Cortex of kidney (tissue), 1 donor: ENCODE measurements at places on chromosomes 6 and 20.

DNA sequence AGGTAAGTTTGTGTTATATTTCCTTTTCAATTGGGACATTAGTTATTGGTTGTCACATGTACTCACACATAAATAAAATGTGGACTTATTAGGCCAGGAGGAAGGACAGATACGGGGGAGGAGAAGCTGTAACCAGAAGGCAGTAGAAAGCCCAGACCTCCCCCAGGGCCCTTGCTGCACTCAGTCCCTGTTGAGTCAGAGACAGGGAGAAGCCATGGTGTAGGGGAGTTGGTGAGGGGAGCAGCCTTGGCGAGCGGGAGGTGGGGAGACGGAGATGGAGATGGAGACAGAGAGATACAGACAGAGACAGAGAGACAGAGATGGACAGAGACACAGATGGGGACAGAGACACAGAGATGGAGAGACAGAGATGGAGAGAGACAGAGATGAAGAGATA, 263.2 kb downstream of the DLL1 start:
- no peak for DNase-seq

DNA sequence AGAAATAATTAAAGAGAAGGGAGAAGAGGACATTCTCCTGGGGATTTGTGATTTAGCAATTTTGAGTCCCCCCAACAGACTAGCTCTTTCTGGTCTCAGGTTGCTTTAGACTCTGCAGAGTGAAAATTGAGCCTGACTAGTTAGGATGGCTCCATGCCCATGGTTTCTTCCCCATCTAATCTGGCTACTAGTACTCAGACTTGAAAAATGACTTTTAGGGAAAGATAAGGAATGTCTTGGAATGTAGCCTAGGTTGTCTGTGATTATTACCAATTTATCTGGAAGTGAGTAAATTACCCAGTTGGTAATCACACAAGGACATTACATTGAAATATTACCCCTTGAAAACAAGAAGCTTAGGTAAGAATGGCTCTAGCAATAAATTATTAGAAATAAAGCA, 4.2 kb downstream of the BEND6 start:
- no peak for DNase-seq

- DNase-seq, result no peak
These were observed 668.2 kb upstream of the GJE1 start for GRCh38 chr6:141464490-141464889.

- no peak for DNase-seq
These were observed 11.3 kb downstream of the NFATC2 start for GRCh38 chr20:51531141-51531710.

DNA sequence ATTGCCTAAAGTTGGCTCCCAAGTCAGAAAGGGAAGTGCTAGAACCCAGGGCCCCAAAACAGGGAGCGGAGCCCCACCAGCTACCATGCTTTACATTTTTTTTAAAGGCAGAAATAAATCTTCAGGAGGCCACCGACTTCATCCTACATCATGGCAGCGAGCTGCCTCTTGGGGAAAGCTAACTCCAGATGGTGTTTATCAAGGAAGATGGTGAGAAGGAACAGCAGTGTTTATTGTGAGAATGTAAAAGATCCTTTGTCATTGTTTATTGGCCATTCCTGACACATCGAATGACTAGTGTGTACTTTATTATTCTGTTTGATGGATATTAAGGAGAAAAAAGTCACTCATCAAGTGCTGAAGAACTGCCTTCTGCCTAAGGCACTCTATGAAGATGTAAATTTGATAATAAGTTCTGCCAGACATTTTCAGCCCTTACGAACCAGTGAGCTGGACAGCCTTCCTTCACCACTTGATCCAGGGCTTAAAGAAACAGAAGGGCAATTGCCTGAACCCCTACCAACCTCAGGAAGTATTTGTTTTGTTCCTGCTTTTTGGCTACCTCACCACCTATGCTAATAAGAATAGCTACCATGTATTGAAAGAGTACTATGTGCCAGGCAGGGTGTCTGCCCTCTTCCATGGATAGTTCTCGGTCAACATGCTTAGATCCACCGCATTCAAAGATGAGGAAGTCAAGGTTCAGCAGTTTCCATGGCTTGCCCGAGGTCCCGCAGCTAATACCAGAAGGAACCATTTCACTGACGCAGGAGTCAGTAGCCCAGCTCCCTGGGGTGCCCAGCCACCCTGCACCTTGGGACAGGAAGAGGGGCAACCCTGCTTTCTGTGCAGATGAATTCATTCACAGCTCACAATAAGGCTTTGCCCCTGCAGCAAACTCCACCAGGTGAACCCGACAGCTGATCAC, 194.7 kb upstream of the RREB1 start:
- no peak for DNase-seq

- DNase-seq, result no peak
These were observed 179.3 kb downstream of the TBXT start for GRCh38 chr6:165988302-165988756.

DNA sequence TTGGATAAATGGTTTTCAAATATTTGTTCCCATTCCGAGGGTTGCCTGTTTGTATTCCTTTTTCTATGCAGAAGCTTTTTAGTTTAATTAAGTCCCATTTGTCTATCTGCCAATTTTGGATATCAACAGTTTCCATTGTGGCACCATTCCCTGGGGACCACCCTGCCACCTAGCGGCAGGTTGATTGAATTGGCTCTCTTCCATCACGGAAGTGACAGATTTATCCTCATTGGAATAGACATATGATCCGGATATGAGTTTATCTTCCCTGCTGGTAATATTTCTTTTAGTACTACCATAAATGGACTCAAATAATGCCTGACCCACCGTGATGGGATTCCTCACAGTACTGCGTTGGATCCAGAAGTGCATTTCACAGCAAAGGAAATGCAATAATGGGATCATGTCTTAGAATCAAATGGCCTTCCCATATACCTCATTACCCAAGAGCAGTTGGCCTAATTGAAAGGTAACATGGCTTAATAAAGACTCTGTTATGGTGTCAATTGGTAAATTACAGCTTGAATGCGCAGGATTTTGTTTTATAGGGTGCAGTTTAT, 327.0 kb downstream of the BMP2 start:
- no peak for DNase-seq

GRCh38 chr6:2967936-2968335, 3.4 kb downstream of the SERPINB6 start:
- no peak for DNase-seq

DNA sequence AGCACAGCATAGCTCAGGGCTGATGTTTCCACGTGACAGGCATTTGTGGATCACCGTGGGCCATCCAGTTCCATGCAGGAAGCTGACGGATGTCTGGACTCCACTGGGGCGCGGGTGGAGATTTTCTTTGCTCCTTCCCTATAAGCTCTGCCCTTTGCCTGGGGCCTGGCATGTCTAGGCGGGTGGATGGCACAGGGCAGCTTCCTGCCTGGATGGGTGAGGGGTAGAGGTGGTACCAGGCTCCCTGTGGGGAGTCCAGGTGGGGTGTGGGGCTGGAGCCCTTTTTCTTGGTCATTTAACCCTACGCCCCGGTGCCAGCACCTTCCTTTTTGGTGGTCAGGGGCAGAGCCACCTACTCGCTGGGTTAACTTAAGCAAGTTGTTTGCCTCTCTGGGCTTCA, 10.4 kb downstream of the FAM110A start:
- DNase-seq, result no peak

GRCh38 chr6:111096246-111096645, 8.9 kb downstream of the SLC16A10 start:
- DNase-seq, result no peak

DNA sequence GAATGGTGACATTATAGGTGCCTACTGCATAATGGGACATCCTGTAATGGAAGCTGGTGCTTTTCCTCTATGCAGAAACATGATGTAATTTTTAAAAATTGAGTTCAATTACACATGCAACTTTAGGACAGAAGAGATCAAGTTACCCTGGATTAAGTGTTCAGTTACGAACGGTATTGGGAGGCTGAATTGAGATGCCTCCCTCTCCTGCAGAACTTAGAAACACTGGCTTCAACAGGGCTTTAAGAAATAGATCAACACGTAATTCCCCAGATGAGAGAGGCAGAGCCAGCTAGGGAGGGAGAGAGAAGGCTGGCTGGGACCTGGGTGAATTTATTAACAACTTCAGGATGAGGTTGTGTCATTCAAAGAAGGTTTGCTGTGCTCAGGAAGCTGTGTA, 232.8 kb downstream of the CDH26 start:
- DNase-seq, result no peak

DNA sequence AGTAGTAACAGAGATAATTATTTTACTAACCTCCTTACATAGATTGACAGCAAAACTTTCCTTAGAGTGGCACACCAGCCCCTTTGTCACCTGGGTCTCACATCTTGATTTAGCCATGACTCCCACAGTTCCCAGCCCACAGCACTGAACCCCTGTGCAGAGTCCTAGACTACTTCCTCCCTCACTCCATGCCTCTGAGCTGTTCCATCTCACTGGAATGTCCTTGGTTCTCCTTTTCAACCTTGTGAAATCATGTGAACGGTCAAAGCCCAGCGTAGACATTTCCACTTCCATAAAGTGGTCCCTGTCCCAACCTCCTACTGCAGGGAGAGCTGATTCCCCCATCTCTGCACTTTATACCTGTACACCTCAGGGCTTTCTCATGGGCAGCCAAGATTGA, 19.7 kb downstream of the CGA start:
- no peak for DNase-seq

DNA sequence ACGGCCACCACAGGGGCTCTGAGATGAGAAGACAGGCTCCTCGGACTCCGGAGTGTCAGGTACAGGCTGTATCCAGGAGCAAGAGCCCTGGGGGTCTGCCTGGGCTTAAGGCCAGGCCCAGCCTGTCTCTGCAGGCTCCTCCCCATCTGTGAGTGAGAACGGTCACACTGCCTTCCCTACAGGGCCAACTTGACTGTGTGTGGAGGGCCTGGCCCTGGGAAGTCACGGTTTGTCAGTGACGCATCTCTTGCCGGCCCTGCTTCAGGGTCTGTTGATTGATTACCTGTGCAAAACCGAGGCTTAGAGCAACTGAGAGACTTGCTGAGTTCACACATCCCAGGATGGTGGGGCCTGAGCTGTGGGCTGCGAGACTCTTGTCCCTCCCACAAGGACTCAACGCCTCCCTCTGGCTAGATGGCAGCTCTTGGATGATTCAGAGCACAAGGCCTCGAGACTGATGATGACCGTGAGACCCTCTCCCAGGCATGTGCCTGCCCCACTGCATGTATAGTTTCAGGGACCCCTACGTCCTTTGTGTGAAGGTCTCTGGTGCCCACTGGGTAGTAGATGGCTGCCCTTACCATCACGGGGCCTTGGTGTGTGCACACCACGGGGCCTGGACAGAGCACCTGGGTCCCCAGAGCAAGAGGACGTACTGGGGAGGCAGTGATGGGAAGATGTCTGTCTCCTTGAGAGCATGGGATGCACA, 5.9 kb downstream of the RBM38 start:
- DNase-seq, result no peak

DNA sequence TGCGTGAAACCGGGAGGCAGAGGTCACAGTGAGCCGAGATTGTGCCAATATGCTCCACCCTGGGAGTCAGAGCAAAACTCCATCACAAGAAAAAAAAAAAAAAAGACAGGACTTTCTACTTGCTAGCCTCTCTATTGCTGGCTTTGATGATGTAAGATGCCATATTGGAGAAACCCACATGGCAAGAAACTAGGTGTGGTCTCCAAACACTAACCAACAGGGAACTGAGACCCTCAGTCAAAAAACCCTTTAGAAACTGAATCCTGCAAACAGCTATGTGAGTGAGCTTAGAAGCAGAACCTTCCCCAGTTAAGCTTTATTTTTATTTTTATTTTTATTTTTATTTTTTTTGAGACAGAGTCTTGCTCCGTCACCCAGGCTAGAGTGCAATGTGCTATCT, 18.4 kb upstream of the ZBTB22 start:
- DNase-seq, result no peak

DNA sequence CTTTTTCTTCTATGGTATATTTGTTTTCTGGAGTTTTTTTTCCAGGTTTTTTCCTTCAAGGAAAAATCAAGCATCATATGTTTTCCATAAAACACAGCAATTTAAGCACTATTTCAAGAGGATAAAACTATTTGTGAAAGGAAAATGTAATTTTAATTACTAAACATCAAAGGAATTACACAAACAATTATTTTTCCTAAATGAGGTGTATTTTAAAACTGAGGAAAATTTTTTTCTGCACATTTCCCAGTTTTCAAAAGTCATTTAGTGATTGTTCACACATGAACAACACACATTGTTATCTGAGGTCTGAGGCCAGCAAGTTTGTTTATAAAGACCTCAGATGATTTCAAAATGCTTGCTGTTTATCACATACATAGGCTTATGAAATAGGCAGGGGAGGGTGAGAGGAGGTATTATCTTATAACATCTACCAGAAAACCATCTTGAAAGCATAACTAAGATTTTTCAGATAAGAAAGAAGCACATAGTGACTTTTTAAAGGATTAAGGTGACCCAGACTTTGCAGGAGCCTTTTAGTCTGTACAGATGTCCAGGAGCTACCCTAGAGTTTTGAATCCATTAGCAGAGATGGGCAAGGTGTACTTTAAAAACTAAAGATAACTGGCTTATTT, 381.6 kb downstream of the GJA1 start:
- DNase-seq, result no peak

- DNase-seq, result no peak
These were observed 39.7 kb upstream of the PPP1R3G start for GRCh38 chr6:5045416-5045815.

DNA sequence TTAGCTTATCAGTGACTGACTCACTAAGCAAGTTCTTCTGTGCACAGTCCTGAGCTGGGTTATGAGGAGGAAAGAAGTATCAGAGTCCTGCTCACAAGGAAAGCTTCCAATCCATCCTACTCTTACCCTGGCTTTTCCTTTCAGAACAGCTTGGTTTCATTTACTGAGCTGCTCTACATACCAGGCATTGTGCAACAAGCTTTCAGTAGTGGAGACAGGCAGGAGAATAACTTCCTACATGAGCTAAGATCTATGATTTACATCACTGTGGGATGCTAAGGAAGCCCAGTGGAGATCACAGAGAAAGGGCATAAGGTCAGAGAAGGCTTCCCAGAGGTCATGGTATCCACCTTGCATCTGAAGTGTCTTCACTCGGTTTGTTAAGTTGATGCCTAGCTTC, 144.5 kb downstream of the MAP3K7 start:
- DNase-seq, result no peak

GRCh38 chr20:62999580-62999979, 7.2 kb downstream of the BHLHE23 start:
- DNase-seq, result no peak

DNA sequence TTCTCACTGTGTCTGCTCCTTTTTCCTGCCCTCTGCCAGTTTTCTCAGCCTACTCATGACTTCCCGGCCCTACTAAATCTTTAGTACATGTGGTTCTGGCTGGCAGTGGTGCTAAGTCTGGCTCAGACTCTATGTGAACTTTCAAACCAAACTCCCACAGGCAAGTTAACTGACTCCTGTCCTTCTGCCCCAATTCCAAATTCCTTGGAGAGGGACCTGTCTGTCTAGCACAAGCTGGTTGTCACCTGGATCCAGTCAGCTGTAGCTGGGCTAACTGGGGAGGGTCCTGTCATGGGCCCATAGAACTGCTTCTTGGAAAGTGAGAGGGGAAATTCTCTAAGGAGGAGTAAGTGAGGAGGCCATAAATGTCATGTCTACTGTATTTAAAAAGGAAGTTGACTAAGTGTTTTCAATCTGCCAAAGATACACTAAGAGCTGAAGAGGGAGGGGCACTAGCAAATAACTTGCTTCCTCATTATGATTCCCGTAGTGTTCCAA, 240.1 kb downstream of the KCNQ5 start:
- DNase-seq, result no peak
